ENCODE measurements at places on chromosomes 16 and 17.
A peak's percentile ranks its signal among the peaks of the same experiment; 100 is the strongest.

- peak; percentile 92 for DNase-seq
Observed at GRCh38 chr17:30824356-30825145, at the start of gene CRLF3. TSS of gene CRLF3 (minus strand) at chr17:30824692. CDS start at chr17:30824651, 41 bp downstream.

DNA sequence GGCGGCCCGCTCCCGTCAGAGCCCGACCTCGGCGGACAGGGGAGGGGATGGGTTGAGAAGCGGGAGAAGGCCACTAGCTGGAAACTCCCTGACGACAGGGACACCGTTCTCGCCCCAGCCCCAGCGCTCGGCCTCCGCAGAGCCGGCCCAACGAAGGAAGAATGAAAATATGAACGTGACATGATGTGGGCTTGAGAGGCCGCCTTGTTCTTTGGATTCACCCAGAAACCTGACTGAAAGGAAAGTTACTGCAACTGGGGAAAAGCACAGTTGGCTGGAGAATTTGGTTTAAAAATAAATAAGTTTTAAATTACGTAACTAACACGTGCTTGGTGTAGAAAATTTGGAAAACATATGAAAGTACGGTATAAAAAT lies 21.1 kb downstream of the NPTX1 start:
- DNase-seq, result peak; percentile 27

DNA sequence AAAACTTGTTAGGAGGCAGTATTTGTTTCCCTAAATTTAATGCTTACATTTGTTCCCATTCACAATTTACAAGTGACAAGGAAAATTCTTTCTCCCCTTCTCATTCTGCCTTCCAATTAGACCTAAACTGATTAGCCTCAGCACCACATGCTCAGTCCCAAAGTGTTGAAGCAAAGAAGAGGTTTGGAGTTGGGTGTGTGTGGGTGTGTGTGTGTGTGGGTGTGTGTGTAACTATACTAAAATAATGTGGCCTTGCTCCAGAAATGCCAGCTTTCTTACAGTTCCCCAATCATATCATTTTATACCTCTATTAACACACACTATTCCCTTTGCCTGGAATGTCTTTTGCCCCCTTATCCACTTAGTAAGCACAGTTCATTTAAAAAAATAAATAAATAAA lies 6.9 kb upstream of the UTP6 start:
- DNase-seq, result no peak

GRCh38 chr16:77169650-77170236 lies 21.2 kb upstream of the MON1B start:
- DNase-seq, result peak; percentile 27

DNA sequence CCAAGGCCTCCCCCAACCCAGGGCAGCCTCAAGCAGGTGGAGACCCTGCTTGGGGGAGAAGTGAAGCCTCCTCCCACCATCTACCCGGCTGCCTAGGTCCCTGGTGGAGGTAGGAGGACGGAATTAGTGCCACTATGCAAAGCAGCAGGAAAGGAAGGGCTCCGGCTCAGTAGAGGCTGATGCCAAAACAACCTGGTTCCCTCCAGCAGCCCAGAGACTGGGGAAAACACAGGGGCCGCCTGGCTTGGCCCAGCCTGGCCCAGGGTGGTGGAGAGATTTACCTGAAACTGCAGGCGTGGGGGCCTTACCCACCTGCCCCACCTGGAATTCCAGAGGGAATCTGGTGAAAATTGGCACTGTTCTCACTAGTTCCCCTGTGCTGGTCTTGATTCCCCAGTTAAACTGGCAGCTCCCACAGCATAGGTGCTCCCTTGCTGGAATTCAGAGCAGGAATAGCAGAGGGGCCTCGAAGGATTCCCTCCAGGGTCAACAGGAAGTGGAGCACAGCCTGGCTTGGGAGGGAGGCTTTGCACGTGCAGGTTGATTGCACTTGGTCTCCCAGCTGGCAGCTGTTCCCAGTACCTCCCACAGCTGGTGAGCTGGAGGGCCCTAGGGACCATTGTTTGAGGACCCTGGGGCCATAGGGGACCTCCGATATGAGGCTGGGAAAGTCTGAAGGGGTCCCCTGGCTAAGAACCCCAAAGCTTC lies 4.5 kb downstream of the CD79B start:
- peak; percentile 8 for DNase-seq

- no peak for DNase-seq
Observed at GRCh38 chr16:72873853-72874252, 174.1 kb downstream of the ZFHX3 start.

DNA sequence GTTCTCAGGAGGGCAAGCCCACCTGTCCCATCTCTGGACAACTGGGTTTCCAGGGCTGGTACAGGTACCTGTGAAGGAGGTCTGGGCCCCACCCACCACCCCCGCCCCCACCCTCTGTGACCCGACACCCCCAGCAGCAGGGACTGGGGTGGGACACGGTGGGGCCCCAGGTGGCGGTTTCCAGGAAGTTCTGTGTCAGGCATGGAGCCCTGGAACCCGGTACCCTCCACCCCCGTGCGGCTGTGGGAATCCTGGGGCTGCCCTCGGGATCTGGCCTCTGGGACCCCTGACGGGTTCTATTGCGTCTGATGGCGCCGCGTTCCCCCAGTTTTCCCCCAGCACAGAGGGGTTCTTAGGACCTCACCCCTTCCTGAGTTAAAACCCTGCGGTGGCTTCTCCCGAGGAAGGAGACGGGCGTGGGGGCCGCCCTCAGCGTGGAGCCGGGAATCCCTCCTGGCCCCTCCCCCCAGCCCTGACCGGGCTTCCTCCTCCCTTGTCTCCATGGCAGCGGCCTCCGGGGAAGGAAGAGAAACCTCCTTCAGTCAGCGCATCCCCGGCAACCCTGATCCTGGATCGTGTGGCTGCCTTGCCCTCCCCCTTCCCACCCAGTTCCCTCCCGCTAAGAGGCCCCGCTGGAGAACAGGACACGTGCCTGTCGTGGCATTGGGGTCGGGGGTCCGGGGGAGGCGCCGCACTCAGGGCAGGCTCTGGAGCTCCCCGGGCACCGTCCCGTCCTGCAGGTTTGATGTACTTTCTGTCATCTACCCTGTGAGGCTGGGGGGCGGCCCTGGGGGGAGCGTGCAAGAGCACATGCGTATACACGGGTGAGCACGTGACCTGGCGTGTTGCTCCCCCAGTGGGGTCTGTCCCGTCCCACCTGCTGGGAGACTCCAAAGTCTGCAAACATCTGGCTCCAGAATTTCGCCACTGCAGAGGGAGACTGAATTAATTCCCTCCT lies 30.3 kb downstream of the CACNA1H start:
- no peak for DNase-seq

GRCh38 chr17:76884995-76885893 lies 17.0 kb downstream of the MGAT5B start:
- DNase-seq, result peak; percentile 75

DNA sequence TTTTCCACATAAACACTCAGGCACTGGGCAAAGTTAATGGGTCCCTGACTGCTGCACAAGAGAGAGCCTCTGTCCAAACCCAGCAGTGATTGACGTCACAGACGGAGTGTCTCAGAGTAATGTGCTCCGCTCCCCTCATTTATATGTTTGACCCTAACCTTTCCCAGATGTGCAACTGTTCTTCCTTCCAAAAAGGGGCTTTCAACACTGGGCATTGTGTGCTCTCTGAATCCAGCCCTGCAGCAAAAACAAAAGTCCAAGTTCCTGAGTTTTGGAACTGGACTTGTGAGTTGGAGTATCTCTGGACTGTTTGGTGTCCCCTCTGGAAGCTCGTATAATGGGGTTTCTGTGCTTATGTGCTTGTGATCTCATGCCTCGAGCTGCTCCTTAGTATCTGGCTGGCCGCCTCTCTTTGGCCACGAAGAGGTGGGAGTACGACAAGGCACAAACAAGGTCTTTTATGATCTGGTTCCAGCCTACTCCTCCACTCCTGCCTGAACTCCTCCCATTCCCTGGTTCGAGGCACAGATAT lies 76.4 kb upstream of the SMIM36 start:
- DNase-seq, result no peak

GRCh38 chr17:17151962-17152361 lies 54.2 kb downstream of the PLD6 start:
- no peak for DNase-seq

DNA sequence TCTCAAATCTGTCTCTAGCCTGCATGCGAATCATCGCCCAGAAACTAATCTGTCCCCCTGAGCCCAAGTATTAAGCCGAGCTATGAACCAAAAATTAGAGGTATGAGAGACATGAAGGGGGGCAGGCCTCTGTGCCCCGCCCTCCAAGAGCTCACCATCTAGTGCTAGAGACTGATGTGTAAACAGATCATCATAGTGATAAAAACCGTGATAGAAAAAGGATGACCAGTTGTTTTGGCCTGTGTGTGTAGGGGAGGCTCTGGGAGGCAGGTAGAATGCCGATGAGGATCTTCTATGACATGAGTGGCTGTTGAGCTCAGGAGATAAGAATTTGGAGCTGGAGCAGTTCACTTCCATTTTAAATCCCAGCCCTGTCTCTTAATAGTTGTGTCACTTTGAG lies 89.1 kb upstream of the TBX2 start:
- no peak for DNase-seq

- no peak for DNase-seq
Observed at GRCh38 chr17:57631871-57632270, 113.2 kb downstream of the CCDC182 start.

GRCh38 chr16:83704656-83705055 lies 103.1 kb upstream of the HSBP1 start:
- no peak for DNase-seq

DNA sequence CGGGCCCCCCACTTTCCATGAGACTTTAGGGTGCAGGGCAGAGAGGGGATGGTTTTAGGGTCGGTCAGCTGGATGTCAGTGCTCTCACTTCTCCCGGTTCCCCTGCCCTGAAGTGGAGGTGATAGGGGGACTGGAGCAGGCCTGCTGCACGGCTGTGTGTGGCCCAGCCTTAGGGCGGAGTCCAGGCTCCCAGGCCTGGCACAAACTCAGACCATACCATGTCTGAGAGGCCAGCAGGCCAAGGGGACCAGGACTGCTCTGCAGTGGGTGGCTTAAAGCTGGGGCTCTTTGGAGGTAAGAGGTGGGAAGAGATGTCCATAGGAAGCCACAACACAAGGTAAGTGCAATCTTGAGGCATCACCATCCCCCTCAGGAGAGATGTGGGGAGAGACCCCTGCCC lies 8.3 kb downstream of the TFAP4 start:
- DNase-seq, result no peak

DNA sequence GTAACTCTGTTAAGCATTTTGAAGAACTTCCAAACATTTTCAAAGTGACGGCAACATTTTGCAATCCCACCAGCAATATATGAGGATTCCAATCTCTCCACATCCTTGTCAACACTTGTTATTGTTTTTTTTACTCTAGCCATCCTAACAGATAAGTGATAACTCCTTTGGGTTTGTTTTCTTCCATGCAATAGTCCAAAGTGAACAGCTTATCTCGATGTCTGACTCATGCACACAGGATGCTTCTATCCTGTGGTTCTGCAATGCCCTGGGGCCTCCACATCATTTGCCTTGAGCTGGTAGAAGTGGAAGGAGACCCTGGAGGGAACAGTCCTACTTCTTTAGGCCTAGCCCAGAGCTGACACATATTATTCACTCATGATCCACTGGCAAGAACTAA lies 13.0 kb downstream of the TLE7 start:
- DNase-seq, result no peak

GRCh38 chr16:23317266-23317661 lies 15.2 kb downstream of the SCNN1B start:
- no peak for DNase-seq

DNA sequence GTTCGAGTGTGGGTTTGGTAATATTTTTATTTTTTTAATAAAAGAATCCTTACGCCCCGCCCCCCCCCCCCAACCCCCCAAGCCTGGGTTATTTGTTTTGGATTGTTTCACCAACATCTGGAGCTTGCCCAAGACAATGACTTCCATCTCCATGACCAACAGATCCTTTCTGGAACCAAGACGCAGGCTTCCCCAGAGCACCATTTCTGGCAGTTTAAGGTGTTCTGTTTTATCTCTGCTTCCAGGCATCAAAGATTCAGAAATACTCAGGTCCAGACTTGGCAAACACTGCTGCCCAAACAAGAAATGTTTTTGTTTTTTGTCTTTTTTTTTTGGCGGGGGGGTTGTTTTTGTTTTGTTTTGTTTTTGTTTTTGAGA lies 56.1 kb downstream of the PLXDC1 start:
- no peak for DNase-seq

GRCh38 chr16:1261131-1261892 lies 5.4 kb downstream of the TPSD1 start:
- peak; percentile 0 for DNase-seq

- DNase-seq, result no peak
Observed at GRCh38 chr17:4733073-4733531, 1.9 kb downstream of the MED11 start.

DNA sequence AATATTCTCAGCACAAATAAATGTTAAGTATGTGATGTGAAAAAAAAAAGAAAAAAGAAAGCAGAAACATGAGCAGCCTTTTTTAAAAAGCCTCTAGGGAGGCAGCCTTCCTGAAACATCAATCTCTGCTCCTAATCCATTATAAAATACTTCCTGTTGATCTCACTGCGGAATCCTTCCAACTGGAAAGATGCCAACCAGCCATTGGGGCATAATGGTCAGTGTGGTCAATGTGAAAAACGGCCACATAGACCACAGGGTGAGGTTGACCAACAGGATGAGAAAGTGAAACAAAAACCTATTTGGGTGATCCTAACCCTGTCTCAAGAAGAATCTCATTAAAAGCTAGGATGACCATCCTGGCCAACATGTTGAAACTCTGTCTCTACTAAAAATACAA lies 26.1 kb upstream of the ABCA8 start:
- DNase-seq, result no peak

DNA sequence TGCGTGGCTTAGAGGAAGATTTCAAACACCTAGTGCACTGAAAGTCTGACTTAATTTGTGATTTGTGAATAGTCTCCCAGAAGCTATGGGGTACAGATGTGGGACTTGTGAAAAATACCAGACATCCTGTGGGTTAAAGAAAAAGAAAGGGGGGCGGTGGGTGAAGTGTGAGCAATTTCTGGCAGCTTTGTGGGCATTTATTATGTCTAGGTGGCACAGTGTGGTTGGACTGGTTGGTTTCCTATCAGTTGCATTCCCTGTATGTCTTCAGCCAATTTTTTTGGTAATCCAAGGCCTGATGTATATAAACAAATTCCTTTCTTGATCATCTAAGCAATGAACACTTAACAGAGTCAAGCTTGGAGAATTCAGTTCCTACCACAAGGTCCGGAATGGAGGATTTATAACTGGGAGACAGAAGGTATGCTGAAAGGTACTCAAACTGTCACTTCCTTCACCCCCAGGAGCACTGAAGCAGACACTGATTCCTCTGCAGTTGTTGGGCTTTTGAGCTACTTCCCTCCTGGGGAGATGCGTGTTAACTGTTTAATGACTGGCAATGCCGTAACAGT lies 211.6 kb downstream of the WWOX start:
- DNase-seq, result no peak

- no peak for DNase-seq
Observed at GRCh38 chr17:76873856-76874255, 5.7 kb downstream of the MGAT5B start.

GRCh38 chr16:85882181-85882810 lies 16.7 kb upstream of the IRF8 start:
- no peak for DNase-seq

GRCh38 chr16:53743149-53743566 lies 39.2 kb downstream of the FTO start:
- no peak for DNase-seq

- DNase-seq, result no peak
Observed at GRCh38 chr17:59001158-59001814, 105.4 kb downstream of the TRIM37 start.

GRCh38 chr16:57284209-57284951 lies at the start of gene PLLP:
TSS of gene PLLP (minus strand) at chr16:57284672. CDS start at chr16:57284540, 132 bp downstream.
- DNase-seq, result peak; percentile 5
